Stimulated activated CD8-positive, alpha-beta memory T cell treated with anti-CD3 and anti-CD28 coated beads, Interleukin-15, amount 100 ng/mL, for 48 hours (primary cell): ENCODE measurements at places on chromosomes 2 and 18.

- no peak for DNase-seq
Measured at GRCh38 chr2:216379977-216380376, 7.7 kb upstream of the MARCHF4 start.

GRCh38 chr18:35581898-35582641 lies 530 bp downstream of the GALNT1 start:
- DNase-seq = no peak

DNA sequence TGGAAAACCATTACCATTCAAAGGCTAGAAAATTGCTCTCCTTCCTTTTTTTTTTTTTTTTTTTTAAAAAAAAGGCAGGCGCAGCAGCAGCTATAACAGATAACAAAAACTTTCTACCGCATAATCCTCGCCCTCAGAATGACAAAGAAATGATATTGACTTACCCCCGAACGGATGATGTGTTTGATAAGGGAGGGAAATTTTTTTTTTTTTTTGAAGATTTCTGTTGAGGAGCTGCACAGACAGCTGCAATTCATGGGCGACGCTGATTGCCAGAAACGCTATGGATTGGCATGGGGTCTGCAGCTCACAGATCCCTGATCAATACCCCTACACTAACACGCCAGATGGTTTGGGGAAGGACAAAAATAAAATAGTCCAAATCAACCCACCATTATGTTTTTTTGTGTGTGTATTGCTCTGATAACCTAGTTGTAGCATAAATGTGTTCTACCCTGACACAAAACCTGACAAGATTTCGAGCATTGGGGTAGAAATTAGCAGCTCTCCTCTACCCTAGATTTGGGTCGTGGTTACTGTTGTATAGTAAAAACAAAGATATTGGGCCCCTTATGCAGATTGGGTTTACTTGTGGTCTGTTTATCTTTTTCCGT lies 3.6 kb upstream of the ONECUT2 start:
- DNase-seq = no peak

- DNase-seq = no peak
Measured at GRCh38 chr2:151824886-151825285, 3.3 kb downstream of the ARL5A start.

DNA sequence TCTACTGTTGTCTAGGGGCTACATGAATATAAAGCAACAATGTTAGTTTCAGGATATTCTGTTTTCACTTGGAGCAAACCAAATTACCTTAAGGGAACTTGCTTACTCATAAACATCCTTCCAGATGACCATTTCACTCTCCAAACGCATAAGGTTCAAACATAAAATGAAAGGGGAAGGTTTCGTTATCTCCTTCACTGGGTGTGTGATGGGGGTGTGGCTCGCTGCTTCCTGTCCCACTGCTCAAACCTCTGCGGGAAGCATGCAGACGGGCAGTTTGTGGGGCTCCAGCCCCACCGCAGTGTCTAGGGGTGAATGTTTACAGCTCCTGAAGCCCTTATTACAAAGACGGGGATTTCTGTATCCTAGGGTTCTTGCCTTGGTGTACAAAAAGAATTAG lies 1310.9 kb upstream of the TMEFF2 start:
- no peak for DNase-seq

DNA sequence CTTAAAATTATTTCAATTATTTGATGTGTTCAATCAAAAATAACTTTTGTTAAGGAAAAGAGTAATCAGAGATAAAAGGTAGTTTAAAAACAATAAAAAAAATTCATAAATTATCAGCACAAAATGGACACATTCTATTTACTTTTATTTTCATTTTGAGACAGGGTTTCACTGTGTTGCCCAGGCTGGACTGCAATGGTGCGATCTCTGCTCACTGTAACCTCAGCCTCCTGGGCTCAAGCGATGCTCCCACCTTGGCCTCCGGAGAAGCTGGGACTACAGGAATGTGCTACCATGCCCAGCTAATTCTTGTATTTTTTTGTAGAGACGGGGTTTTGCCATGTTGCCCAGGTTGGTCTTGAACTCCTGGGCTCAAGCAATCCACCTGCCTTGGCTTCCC lies 47.1 kb downstream of the LPIN2 start:
- DNase-seq = no peak

DNA sequence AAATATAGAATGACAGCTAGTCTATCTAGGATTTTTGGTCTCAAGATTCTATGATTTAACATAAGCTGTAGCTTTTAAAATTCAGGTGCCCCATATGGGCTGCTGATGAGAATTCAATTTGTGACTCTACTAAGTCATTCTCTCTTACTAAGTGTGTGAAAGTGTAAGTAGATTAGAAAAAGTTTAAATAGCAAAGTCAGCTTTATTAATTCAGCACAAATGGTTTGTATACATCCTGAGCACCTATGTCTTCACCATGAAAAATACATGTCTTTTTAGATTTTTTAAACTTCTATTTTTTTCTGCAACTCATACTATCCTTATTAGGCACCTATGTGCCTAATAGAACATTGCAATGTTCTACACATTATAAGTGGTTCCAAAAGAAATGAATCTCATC lies 157.1 kb downstream of the METTL4 start:
- DNase-seq = no peak
